Mesothelial cell of epicardium (in vitro differentiated cells): ENCODE measurements at places on chromosomes 1 and 21. TPM values are rescaled to one million over a fixed set of nuclear protein-coding genes. Genes with fewer than 3 reads are reported as not detected.

Gene LCE3A
- total RNA-seq, result not detected in 3 replicates

Gene MFN2
- total RNA-seq, result 52.4 to 58.4 TPM (median 53.7 TPM) in 3 replicates

Gene RGS1
- 0.38 to 0.40 TPM in 2 of 3 replicates, not detected in the other for total RNA-seq

Gene NBPF4
- total RNA-seq, result not detected in 3 replicates

Gene ENAH
- 137 to 144 TPM (median 140 TPM) in 3 replicates for total RNA-seq

Gene IVL
- total RNA-seq, result 0.11 to 0.34 TPM (median 0.27 TPM) in 3 replicates

Gene S100A7
- total RNA-seq, result not detected in 3 replicates
